ENCODE measurements at places on chromosomes 3 and 15. TPM values are rescaled to one million over a fixed set of nuclear protein-coding genes. Genes with fewer than 3 reads are reported as not detected.

DNA sequence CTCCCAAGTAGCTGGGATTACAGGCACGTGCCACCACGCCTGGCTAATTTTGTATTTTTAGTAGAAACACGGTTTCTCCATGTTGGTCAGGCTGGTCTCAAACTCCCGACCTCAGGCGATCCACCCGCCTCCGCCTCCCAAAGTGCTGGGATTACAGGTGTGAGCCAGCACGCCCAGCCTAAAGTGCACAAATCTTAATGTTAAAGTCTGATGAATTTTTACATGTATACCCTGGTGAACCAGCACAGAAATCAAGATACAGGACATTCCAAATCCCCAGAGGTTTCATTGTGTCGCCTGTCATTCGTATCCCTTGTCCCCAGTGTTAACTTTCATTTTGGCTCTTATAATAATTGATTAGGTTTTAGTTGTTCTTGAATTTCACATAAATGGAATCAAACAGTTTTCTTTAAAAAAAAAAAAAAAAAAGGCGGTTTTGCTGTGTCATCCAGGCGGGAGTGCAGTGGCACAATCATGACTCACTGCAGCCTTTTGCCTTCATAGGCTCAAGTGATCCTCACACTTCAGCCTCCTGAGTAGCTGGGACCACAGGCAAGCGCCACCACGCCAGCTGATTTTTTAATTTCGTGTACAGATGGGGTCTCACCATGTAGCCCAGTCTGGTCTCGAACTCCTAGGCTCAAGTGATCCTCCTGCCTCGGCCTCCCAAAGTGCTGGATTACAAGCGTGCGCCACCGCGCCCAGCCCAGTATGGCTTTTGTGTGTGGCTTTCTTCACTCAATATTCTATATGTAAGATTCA lies 1.5 kb upstream of the TM4SF19 start:
- no peaks in the 10 kb centered on the region for H3K4me1 ChIP-seq
- peaks cover 21% of the 10 kb centered on the region for H3K27me3 ChIP-seq
- H3K36me3 ChIP-seq: no peaks in the 10 kb centered on the region

GRCh38 chr3:160226026-160226907 lies 1.0 kb downstream of the C3orf80 start:
- DNase-seq: no peak
- peaks cover 8% of the 10 kb centered on the region for H3K27me3 ChIP-seq
- peak overlapping the region; percentile 45 for H3K4me3 ChIP-seq
- peak overlapping the region; percentile 62 for H3K27ac ChIP-seq
- H3K36me3 ChIP-seq: no peaks in the 10 kb centered on the region
- H3K4me1 ChIP-seq: peaks cover 22% of the 10 kb centered on the region

GRCh38 chr3:159796226-159796625 lies 192.4 kb upstream of the IL12A start:
- H3K27me3 ChIP-seq: no peaks in the 10 kb centered on the region
- no peaks in the 10 kb centered on the region for H3K36me3 ChIP-seq
- no peak overlapping the region for H3K27ac ChIP-seq
- H3K4me1 ChIP-seq: peaks cover 53% of the 10 kb centered on the region

DNA sequence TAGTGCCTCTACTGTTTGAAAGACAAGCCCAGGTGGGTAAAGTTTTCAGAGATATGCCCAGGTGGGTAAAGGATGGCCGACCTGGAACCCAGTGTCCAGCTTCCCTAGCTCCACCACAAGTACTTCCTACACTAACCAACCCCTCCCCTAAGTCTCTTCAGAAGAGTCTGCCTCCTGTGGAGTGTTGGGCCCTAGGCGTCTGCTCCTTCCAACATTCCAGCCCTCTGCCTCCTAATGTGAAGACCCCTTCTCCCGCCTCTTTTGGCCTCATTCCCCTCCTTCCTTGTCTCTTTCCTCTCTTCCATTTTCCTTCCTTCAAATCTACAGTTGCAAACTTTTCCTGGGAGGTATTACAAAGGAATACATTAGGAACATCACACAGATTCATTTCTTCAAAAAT lies 38.6 kb downstream of the CNTN3 start:
- H3K4me1 ChIP-seq: no peaks in the 10 kb centered on the region
- H3K27me3 ChIP-seq: no peaks in the 10 kb centered on the region
- no peaks in the 10 kb centered on the region for H3K36me3 ChIP-seq
- H3K4me3 ChIP-seq: no peak overlapping the region
- no peak for DNase-seq

FANCD2 gene
- 12.4 TPM for total RNA-seq

DNA sequence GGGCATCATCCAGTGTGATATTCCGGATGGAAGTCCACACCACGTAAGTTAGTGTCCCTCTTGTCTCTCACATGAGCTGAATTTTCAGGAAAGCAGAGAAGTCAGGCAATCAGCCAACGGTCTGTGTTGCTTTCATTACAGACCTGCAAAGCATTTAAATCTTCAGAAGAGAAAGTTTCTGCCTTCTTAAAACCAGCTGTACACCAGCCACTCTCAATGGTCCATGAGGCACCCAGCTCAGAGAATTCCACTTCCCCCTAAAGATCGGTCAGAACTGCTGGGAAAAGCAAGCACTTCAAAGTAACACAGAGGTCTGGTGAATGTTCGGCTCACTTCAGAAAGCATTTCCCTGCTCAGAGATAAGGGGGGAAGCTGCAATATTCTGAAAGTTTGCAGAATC lies 903.7 kb downstream of the EPHA3 start:
- DNase-seq: no peak
- no peaks in the 10 kb centered on the region for H3K27me3 ChIP-seq
- no peaks in the 10 kb centered on the region for H3K4me1 ChIP-seq
- H3K4me3 ChIP-seq: no peak overlapping the region
- H3K27ac ChIP-seq: no peak overlapping the region

DNA sequence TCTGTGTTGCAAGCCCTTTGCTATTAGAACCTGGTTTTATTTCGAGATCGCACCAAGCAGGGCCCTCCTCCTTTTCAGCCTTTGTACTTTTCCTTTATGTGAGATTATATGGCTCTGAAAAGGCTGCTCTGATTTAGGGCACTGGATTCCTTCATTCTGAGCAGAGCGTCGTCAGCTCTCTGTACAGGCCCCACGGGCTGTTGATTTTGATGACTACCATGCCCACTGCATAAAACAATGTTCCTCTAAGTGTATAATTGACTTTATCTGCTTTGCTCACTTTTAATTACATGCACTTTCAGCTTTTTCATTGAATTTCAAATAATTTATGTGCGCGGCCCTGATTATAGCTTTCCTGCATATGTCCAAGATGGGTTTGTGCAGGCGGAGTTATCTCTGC lies 4.4 kb upstream of the PSMD6 start:
- no peak overlapping the region for H3K27ac ChIP-seq
- no peak for DNase-seq
- no peaks in the 10 kb centered on the region for H3K27me3 ChIP-seq

DNA sequence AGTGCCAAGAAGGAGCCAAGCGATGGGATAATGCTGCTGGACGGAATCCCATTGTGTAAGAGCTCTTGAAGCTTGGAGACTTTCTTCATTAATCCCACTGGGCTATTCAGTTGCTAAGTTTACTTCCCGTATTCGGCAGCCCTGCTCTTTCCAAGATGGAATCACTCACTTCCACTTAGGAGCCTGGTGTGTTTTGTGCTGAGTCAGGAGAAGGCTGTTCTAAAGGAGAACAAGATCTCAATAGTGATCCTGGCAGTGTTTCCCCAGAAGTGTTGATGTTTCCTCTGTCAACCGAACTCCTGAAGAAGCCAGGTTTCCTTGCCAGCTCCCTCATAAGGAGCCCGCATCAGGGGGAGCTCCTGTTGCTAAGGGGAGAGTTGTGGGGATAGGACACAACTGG lies 270.2 kb upstream of the CHRM5 start:
- no peak overlapping the region for H3K4me3 ChIP-seq
- no peak overlapping the region for H3K27ac ChIP-seq
- DNase-seq: no peak

GPX1 gene
- 400 TPM for total RNA-seq

DNA sequence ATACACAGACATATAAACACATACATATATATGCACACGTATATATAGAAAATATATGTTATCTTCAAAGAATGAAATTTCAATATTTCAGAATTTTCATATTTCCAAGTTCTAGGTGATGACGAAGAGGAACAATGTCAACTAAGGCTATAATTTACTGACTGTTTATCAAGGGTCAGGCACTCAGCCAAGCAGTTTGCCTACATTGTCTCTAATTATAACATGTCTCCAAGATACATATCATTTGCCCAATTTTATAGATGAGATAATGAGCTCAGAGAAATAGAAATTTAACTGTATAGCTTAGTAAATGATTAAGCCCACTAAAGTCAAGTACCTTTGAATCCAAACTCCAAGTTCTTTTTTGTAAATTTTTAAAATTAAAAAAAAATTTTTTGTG lies 99.9 kb upstream of the PLSCR4 start:
- DNase-seq: no peak
- no peaks in the 10 kb centered on the region for H3K4me1 ChIP-seq
- no peaks in the 10 kb centered on the region for H3K27me3 ChIP-seq
- H3K36me3 ChIP-seq: no peaks in the 10 kb centered on the region
- H3K27ac ChIP-seq: no peak overlapping the region

GRCh38 chr3:69097407-69098086 lies 12.8 kb downstream of the ARL6IP5 start:
- H3K27me3 ChIP-seq: no peaks in the 10 kb centered on the region
- DNase-seq: no peak
- H3K4me3 ChIP-seq: no peak overlapping the region

- H3K27ac ChIP-seq: no peak overlapping the region
- no peaks in the 10 kb centered on the region for H3K36me3 ChIP-seq
- no peak for DNase-seq
- H3K27me3 ChIP-seq: no peaks in the 10 kb centered on the region
- no peak overlapping the region for H3K4me3 ChIP-seq
Measured at GRCh38 chr3:128274837-128275236, 121.6 kb downstream of the EEFSEC start.

GUCA1C gene
- total RNA-seq: not detected

DOCK3 gene
- 1.7 TPM for total RNA-seq

- H3K36me3 ChIP-seq: no peaks in the 10 kb centered on the region
- no peak for DNase-seq
- H3K27me3 ChIP-seq: no peaks in the 10 kb centered on the region
- no peak overlapping the region for H3K27ac ChIP-seq
- no peaks in the 10 kb centered on the region for H3K4me1 ChIP-seq
- H3K4me3 ChIP-seq: no peak overlapping the region
Measured at GRCh38 chr3:70919091-70919490, 606.7 kb upstream of the MDFIC2 start.

ESYT3 gene
- total RNA-seq: 0.80 TPM

DNA sequence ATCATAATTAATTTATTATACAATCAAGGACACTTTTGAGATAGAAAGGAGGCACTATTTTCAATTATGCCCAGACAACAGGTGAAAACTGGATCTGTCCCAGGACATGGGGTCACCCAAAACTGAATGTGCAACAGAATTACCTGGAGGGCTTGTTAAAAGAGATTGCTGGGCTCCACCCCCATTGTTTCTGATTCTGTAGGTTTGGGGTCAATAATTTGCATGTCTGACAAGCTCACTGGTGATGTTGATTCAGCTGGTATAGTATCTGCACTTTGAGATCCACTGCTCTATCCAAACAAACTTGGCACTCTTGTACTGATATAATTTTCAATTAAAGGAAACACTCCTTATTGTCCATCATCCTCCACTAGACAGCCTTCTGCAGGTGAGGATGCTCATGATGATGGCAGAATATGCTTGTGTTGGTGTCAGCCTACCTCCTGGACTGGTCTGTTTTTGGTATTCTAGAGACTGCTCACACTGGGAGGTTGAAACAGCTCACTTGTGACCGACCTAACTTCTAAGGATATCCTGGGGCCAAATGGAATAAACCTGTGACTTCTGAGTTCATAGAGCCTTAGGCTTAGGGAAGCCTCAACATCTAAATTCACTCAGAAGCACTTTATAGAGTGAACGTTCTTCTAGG lies 2.2 kb downstream of the P2RY14 start:
- no peaks in the 10 kb centered on the region for H3K27me3 ChIP-seq
- DNase-seq: no peak
- H3K4me3 ChIP-seq: no peak overlapping the region
- no peaks in the 10 kb centered on the region for H3K4me1 ChIP-seq
- no peaks in the 10 kb centered on the region for H3K36me3 ChIP-seq

DNA sequence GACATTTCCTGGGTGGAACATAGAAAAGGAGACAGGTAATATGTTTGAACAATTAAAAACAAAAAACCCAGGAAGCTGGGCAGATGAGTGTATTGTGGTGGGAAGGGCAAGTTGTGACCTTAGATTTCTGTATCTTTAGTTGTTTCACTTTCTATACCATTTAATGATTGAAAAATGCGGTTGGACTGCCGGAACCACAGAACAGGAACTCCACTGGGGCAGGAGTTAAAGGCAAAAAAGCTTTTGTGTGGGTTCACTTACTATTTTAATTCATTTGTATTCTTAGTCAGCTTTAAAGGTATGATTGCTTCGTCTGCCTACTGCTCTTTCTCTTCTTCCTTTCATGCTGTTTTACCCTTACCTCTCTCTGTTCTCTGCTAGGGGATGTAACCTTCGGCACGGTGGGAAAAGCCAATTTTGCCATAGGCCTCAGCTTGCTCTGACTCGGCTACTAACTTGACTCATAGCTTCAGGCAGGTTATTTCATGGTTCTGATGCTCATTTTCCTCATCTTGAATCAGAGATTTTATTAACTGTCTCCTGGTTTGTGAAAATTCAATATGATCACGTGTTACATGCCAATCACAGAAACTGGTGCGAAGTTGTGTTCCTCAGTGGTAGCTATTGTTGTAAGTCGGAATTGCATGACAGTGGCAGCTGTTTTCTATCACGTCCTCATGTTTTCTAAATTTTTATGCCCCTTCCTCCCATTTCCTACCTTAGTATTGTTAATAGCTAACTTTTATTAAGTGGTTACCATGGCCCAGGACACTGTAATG lies 1.6 kb upstream of the MCTP2 start:
- no peak for DNase-seq
- H3K36me3 ChIP-seq: no peaks in the 10 kb centered on the region
- H3K4me3 ChIP-seq: no peak overlapping the region
- H3K4me1 ChIP-seq: peaks cover 63% of the 10 kb centered on the region
- no peaks in the 10 kb centered on the region for H3K27me3 ChIP-seq
- H3K27ac ChIP-seq: peak overlapping the region; percentile 92
